ENCODE measurements at places on chromosomes 13 and 19. TPM values are rescaled to one million over a fixed set of nuclear protein-coding genes. Genes with fewer than 3 reads are reported as not detected.
A peak's percentile ranks its signal among the peaks of the same experiment; 100 is the strongest.

DNA sequence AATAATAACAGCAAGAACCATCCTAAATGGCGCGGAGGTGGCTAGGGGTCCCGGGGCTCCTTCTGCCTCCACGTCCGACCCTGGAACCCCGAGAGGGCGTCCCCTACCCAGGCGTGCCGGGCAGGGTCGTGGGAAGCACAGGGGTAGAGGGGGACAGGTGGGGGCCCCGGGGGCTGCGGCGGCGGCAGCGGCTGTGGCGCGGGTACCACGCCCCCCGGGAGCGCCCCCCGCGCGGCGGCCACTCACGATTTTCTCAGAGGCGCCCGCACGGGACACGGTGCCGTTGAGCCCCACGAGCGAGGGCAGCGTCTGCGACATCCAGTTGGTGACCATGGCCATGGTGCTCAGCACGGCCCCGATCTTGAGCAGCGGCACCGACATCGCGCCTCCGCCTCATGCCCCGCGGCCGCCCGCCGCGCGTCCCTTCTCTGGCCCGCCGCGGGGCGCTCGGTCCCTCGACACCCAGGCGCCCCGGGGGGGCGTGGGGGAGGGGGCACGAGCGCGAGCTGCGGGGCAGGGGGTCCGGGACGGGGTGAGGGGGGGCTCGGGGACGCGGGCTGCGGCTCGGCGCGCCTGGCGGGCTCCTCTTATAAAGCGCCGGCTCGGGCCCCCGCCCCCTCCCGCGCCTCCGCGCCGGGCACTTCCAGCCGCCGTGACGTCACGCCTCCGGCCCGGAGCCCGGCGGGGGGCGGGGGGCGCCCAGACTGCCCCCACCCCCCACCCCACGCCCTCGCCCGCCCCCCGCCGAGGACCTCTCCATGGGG, 22.9 kb downstream of the OLFM2 start:
- no peak for DNase-seq

DNA sequence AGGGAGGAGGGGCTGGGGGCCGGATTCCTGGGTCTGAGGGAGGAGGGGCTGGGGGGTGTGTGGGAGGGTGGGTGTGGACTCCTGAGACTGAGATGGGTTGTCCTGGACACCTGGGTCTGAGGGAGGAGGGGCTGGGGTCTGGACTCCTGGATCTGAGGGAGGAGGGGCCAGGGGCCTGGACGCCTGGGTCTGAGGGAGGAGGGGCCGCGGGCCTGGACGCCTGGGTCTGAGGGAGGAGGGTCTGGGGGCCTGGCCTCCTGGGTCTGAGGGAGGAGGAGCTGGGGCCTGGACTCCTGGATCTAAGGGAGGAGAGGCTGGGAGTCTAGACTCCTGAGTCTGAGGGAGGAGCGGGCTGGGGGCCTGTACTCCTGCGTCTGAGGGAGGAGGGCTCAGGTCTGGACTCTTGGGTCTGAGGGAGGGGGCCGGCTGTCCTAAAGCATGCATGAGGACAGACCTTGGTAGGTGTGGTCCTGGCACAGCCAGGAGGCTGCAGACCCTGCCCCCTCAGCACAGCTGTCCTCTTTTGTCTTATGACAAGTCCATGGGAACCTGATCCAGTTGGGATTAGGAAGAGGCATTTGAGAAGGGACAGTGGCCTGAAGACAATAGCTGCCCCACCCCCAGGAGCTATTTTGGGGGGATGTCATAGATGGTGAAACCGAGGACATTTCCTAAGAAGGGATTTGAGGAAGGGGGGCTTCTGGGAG, 1.3 kb downstream of the TNNT1 start:
- DNase-seq = no peak

GRCh38 chr19:35451338-35452096, 3.5 kb downstream of the FFAR2 start:
- DNase-seq = no peak

GRCh38 chr19:1110809-1111640, 7.2 kb downstream of the GPX4 start:
- DNase-seq = no peak

- no peak for DNase-seq
These were observed 2.5 kb downstream of the LYPD3 start for GRCh38 chr19:43462785-43463380.

- no peak for DNase-seq
These were observed 5.4 kb downstream of the TMEM150B start for GRCh38 chr19:55319785-55320184.

- no peak for DNase-seq
These were observed 17.7 kb upstream of the SEMA6B start for GRCh38 chr19:4577020-4577782.

GRCh38 chr19:45115809-45116615, 23.0 kb downstream of the PPP1R37 start:
- no peak for DNase-seq

- no peak for DNase-seq
These were observed 1612.3 kb upstream of the PRR20A start for GRCh38 chr13:55528434-55528833.

DNA sequence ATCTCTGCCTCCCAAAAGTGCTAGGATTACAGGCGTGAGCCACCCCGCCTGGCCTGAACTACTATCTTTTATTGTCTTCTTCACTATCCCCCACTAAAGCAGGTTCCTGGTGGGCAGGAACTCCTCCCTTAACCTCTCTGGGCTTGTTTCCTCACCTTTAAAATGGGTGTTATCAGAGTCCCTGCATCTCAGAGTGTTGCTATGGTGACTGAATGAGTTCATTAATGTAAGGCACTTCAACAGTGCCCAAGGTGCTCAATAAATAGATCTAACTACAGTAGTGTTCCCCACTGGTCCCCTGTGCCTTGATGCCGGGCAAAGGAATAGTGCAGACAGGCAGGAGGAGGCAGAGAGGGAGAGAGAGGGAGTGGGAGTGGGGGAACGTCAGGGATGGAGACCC, 20.5 kb downstream of the CCDC97 start:
- DNase-seq = no peak

DNA sequence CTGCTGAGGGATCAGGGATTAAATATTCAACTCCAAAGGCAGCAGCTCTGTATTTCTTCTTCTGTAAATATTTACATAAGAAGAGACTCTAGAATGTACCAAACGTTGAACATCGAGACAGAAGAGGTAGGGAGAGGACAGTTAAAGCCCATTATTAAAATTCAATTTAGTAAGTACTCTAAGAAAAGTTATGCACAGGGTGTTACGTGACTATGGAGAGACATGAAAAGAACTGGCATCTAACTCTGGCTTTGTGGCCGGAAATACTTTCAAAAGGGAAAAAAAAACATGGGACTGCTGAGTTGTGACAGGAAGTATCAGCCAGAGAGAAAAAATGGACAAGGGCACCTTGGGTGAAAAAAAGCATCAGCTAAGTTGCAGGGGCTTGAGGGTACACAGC, 36.7 kb downstream of the LNX2 start:
- DNase-seq = no peak

- no peak for DNase-seq
These were observed 340.6 kb downstream of the KCNRG start for GRCh38 chr13:50355797-50356196.

DNA sequence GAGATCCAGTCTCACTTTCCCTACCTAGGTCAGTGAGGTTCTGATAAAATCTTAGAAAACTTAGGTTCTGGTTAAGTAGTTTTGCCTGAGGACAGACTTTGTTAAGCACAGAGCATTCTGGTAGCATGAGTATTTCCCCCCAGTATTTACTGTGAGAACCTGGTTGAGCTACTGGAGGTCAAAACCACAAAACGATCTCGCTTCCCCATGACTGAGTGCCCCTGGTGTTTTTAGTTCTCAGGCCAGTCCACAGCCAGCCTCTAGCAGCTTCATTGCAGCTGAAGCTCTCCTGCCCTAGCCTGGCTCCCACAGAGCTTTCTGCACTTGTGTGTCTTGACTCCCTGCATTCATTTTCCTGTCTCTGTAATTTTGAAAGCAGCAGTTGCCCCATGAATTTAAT, 1138.2 kb downstream of the UQCRFS1 start:
- DNase-seq = no peak

GRCh38 chr19:10291554-10292205, 1.9 kb downstream of the ICAM5 start:
- DNase-seq = no peak

GRCh38 chr13:102045731-102046130, 356.1 kb downstream of the FGF14 start:
- DNase-seq = no peak

DNA sequence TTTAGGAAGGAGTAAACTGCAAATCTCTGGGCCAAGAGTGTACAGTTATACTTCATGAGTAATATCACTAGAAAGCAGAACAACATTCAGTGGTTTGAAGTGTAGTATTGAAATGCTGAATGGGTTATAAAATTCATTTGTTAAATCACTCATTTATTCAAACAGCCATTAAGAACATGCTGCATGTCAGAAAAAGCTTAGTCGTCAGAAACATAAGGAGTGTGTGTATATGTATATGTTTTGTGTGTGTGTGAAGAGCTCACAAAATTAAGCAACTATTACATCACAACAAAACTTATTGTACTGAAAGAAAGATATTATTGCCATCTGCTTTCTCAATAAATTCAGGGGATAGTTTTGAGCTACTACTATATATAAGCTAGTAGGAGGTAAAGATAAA, 165.4 kb upstream of the PCDH9 start:
- DNase-seq = no peak

DNA sequence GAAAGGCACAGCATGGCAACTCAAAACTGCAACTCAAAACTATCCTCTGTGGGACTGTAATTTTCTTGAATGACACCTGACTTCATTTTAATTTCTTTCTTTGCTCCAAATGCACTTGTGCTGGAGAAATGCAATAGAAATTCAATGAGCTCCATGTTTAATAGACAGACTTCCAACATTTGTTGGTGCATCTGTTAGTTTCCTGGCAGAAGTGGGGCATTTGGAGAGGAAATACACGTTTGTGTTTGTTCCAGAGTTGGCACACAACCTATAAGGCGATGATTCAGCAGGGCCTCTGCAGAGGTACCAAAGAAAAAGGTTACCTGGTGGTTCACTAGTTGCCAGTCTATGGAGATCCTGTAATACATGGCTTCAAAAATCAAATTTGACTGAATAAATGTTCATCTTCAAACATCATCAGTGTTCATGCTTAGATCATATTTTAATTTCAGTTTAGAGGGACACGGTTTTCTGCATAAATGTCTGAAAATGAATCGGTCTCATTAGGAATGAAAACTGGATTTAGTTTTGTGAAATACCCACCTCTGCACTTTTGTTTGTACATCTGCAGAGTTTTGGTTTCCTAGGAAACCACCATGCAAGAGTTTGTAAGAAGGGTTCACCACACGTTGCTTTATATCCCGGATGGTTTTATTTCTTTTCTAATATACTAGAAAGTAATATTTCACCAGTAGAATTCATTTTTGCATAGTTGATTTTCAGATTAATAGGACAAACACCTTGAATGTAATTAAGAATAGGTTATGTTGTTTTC, 21.8 kb upstream of the OBI1 start:
- no peak for DNase-seq

- DNase-seq = no peak
These were observed 107.7 kb downstream of the FRY start for GRCh38 chr13:32139251-32139650.

DNA sequence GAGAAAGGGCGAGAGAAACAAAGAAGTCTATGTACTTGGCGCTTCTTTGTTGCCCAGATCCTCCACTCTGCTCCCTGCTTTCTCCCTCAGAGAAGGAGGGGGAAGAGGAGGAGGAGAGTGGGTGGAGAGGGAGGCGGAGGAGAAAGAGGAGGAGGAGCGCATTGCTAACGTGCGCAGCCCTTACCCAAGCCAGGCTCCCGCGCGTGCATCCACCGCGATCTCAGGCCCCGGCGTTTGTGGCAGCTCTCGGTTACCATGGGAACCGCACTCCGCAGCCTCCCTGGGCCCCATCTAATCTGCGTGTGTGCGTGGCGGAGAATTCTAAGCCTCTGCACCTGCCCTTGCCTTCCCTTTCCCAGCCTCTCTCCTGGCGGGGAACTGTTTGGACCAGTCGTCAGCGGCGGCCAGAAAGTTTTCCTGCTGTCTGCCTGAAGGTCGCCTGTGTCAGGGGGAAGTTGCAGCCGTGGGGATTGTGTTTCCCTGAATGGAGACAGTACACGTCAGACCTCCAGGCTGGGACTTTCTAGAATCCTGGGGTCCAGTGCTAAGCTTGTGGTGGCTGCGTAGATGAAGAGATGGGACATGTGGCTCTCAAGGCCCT, at the start of gene ERICH6B:
Gene ERICH6B, minus strand, starts transcription at position 239 of the 601 bp plus-strand sequence. CDS start 18,734 bp downstream, outside the sequence.
- peak; percentile 39 for DNase-seq

GRCh38 chr13:28564030-28564429, 69.1 kb upstream of the FLT1 start:
- DNase-seq = peak; percentile 71

DNA sequence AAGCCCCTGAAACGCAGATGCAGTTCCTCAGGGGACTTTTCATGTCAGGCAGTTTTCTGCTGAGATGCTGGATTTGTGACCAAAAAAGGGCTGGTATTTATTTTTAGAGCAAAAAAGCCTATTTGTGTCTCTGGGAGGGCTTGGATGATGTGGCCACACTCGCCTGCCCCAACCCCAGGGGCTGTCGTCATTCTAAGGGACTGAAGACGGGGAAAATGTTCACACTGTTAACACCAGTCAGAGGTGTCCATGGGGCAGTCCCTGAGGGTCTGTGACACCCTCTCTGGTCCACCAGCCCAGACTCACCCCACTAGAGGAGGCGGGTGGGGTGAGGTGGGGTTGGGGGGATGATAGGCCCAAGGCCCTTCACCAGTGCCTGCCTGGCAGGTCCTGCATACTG, 15.9 kb upstream of the EPHX3 start:
- DNase-seq = no peak

DNA sequence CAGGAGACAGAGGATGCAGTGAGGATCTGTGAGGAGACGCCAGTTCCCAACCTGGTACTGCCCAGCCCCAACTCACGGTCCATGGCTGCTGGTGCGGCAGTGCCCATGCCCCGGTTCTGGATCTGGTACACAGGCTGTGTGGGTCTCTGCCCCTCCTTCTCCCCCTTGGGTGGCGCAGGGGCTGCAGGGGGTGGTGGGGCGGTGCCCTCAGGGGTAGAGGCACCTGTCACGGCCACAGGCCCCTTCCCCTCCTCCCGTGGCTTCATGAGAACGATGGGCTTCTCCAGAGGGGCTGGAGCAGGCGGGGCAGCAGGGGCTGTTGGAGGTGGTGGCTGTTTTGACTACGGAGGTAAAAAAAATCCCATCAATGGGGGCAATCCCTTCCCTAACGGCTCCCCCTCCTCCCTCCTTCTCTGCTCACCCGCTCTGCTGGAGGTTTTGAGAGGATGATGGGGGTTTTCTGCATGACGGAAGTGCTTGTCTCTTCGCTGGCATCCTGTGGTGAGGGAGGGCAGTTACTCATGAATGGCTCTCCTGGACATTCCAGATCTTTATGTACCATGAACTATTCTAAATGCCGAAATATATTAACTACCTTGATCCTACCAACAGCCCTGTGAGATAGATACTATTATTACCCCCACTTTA, 7.1 kb downstream of the SMG9 start:
- no peak for DNase-seq

- no peak for DNase-seq
These were observed 512.1 kb downstream of the IRS2 start for GRCh38 chr13:109274188-109274821.

- DNase-seq = no peak
These were observed 9.4 kb downstream of the USHBP1 start for GRCh38 chr19:17255150-17255621.

GRCh38 chr13:43785261-43785649, 1.5 kb downstream of the ENOX1 start:
- no peak for DNase-seq

The ZNF555 gene
- polyA plus RNA-seq = 8.1 TPM

The AP1M2 gene
- polyA plus RNA-seq = 31.6 TPM

The ZNF208 gene
- 1.4 TPM for polyA plus RNA-seq

The FUT2 gene
- polyA plus RNA-seq = 1.5 TPM

The NFIX gene
- 83.8 TPM for polyA plus RNA-seq

The GNG8 gene
- 10.1 TPM for polyA plus RNA-seq

The SELENOV gene
- 0.25 TPM for polyA plus RNA-seq

The ZNF649 gene
- polyA plus RNA-seq = 30.6 TPM

The TPTE2 gene
- polyA plus RNA-seq = 0.20 TPM
